MCF 10A (cell line): ENCODE measurements at places on chromosomes 11 and 22. TPM values are rescaled to one million over a fixed set of nuclear protein-coding genes. Genes with fewer than 3 reads are reported as not detected.

Gene OR5AL1
- not detected in 2 replicates for total RNA-seq

GRCh38 chr11:72817966-72818365, 3.8 kb downstream of the ATG16L2 start:
- no peak overlapping the region for H3K4me3 ChIP-seq
- H3K36me3 ChIP-seq: peaks cover 14% of the 10 kb centered on the region
- no peak overlapping the region for H3K27ac ChIP-seq

GRCh38 chr11:3747704-3748103, 49.6 kb downstream of the NUP98 start:
- peak overlapping the region; percentile 42 for H3K27ac ChIP-seq
- no peaks in the 10 kb centered on the region for H3K27me3 ChIP-seq
- H3K4me3 ChIP-seq: peak overlapping the region; percentile 25
- H3K36me3 ChIP-seq: peaks cover 78% of the 10 kb centered on the region
- H3K4me1 ChIP-seq: peaks cover 8% of the 10 kb centered on the region

DNA sequence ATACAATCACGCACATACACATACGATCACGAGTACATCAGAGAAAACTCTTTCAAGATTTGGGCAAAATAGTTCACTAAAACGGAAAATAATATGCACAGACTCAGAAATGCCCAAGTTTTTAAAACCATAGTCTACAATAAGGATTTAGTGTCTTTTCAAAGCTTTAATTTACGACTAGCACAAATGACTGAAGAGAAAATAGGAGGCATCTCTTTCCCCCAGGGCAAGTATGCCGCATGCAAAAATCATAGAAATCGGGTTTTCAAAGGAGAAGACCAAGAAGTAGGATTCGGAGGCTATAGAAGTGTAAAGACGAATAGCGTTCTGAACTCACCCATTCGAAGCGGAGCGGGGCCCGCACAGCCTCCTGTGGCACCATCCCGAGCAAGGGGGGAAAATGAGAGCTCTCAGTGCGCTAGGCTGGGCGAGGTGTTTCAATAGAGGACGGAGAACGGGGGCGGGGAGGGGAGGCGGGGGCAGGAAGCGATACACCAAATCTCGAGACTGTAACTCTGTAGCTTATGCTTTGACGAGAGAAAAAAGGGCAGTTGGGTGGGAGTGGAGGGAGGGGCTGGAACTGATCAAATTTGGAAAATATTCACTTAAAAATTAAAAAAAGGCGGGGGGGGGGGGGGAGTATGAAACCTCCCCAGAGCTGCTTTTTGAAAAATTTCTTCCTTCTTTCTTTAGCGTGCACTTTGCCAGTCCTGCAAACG, 15.8 kb downstream of the BLID start:
- peak; percentile 78 for DNase-seq
- H3K4me3 ChIP-seq: no peak overlapping the region
- peaks cover 7% of the 10 kb centered on the region for H3K36me3 ChIP-seq

GRCh38 chr11:114280696-114281095, 15.5 kb upstream of the NNMT start:
- peak overlapping the region; percentile 40 for H3K27ac ChIP-seq
- H3K27me3 ChIP-seq: no peaks in the 10 kb centered on the region
- peak overlapping the region; percentile 35 for H3K4me3 ChIP-seq
- peaks cover 56% of the 10 kb centered on the region for H3K4me1 ChIP-seq
- DNase-seq: peak; percentile 88
- peaks cover 77% of the 10 kb centered on the region for H3K36me3 ChIP-seq

DNA sequence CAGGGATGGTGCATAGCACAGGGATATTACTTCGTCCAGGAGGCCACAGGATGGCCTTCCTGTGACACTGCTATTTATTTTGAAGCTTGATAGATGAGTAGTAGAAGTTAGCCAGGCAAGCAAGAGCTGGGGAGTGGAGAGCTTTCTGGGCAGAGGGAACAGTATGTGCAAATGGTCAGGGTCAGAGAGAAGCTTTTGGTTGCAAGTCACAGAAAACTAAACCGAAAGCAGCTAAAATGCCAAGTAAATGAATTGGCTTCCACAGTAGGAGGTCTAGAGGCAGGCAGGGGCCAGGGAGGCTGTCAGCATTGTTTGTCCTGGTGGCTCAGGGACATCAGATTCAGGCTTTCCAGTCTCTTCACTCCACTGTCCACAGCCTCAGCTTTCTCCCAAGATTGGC, 247.5 kb downstream of the GRIK4 start:
- no peak overlapping the region for H3K4me3 ChIP-seq
- no peaks in the 10 kb centered on the region for H3K4me1 ChIP-seq
- H3K36me3 ChIP-seq: no peaks in the 10 kb centered on the region
- DNase-seq: no peak
- H3K27ac ChIP-seq: no peak overlapping the region
- H3K27me3 ChIP-seq: peaks cover 47% of the 10 kb centered on the region

Gene OTUB1
- 50.9 and 56.0 TPM in 2 replicates for total RNA-seq

Gene BTG4
- total RNA-seq: not detected in 2 replicates

GRCh38 chr11:43908191-43908590, 27.6 kb downstream of the ALKBH3 start:
- H3K36me3 ChIP-seq: peaks cover 18% of the 10 kb centered on the region
- H3K27ac ChIP-seq: no peak overlapping the region
- H3K27me3 ChIP-seq: no peaks in the 10 kb centered on the region
- DNase-seq: no peak
- H3K4me3 ChIP-seq: no peak overlapping the region

Gene APOBEC3H
- total RNA-seq: 0.86 and 1.2 TPM in 2 replicates

DNA sequence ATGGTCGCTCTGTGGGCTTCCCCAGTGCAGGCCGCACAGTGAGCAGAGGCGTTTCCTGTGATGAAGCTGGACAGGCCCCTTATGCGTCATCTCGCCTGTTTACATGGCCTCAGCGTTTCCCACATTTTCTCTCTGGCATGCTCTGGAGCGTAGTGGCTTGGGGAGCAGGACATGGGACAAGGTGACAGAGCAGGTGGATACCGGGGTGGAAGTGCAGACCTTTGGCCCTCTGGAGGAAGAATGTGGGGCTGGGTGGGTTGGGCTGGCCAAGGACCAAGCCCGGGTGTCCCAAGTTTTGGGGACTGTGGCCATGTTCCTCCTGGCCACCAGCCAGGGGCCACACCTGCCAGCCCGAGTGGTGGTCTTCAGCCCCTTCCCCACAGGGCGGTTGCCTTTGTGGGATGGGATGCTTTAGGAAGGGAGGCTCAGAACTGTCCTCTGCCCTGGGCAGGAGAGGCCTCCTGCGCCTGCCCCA, 446.6 kb downstream of the TBC1D22A start:
- H3K27me3 ChIP-seq: peaks cover 11% of the 10 kb centered on the region
- peaks cover 5% of the 10 kb centered on the region for H3K36me3 ChIP-seq
- no peak for DNase-seq
- H3K27ac ChIP-seq: no peak overlapping the region
- H3K4me1 ChIP-seq: no peaks in the 10 kb centered on the region

Gene OR56A1
- total RNA-seq: not detected in 2 replicates

DNA sequence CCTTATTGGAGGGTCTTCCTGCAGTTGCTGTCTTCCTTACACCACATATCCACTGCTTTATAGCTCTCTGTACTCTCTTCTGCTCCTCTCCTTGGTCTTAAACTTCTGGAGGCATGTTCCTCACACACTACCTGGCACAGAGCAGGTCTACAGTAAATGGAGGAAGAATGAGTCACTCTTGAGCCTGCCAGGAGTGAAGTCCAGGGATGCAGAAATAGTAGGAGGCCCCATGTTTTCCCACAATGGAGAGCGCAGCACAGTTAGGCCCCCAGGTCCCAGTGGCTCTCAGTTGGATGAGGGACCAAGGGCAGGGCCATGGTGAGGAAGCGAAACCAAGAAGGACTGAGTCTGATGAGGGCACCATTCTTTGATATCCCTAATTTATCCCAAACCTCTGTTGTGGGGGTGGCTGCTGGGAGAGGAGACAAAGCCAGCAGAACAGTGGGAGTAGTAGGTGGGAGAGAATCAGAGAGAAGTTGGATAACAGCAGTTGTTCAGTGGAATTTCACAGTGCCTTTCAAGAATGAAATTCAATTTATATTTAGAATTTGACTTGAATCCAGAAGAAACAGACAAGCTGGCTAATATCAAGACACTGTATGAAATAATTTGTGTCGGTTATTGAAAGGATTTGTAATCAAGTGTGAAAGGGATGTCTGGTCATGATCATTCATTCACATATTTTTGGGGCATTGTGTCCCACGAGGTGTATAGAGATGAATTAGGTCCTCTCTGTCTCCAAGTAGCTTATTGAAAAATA, 187.8 kb downstream of the HIPK3 start:
- H3K4me3 ChIP-seq: no peak overlapping the region

GRCh38 chr11:113531575-113532451, 56.6 kb upstream of the DRD2 start:
- DNase-seq: no peak
- peaks cover 4% of the 10 kb centered on the region for H3K36me3 ChIP-seq
- no peak overlapping the region for H3K4me3 ChIP-seq
- H3K27me3 ChIP-seq: no peaks in the 10 kb centered on the region
- H3K4me1 ChIP-seq: peaks cover 20% of the 10 kb centered on the region

Gene SLC17A6
- total RNA-seq: not detected in 2 replicates

Gene LAMTOR1
- 76.9 and 82.4 TPM in 2 replicates for total RNA-seq

- no peak overlapping the region for H3K27ac ChIP-seq
- H3K36me3 ChIP-seq: no peaks in the 10 kb centered on the region
- DNase-seq: no peak
- H3K4me1 ChIP-seq: no peaks in the 10 kb centered on the region
Measured at GRCh38 chr11:17602105-17603001, 55.3 kb downstream of the OTOG start.

Gene KREMEN1
- 3.6 and 4.2 TPM in 2 replicates for total RNA-seq

Gene CNTF
- total RNA-seq: 2.4 and 2.9 TPM in 2 replicates

Gene CHRNA10
- 2.3 and 2.5 TPM in 2 replicates for total RNA-seq

Gene SEZ6L
- total RNA-seq: not detected in 2 replicates

GRCh38 chr11:126440276-126440675, 84.8 kb downstream of the ST3GAL4 start:
- H3K4me3 ChIP-seq: no peak overlapping the region
- H3K4me1 ChIP-seq: peaks cover 5% of the 10 kb centered on the region
- no peaks in the 10 kb centered on the region for H3K36me3 ChIP-seq
- no peak overlapping the region for H3K27ac ChIP-seq
- no peaks in the 10 kb centered on the region for H3K27me3 ChIP-seq

Gene MEI1
- not detected in 2 replicates for total RNA-seq

DNA sequence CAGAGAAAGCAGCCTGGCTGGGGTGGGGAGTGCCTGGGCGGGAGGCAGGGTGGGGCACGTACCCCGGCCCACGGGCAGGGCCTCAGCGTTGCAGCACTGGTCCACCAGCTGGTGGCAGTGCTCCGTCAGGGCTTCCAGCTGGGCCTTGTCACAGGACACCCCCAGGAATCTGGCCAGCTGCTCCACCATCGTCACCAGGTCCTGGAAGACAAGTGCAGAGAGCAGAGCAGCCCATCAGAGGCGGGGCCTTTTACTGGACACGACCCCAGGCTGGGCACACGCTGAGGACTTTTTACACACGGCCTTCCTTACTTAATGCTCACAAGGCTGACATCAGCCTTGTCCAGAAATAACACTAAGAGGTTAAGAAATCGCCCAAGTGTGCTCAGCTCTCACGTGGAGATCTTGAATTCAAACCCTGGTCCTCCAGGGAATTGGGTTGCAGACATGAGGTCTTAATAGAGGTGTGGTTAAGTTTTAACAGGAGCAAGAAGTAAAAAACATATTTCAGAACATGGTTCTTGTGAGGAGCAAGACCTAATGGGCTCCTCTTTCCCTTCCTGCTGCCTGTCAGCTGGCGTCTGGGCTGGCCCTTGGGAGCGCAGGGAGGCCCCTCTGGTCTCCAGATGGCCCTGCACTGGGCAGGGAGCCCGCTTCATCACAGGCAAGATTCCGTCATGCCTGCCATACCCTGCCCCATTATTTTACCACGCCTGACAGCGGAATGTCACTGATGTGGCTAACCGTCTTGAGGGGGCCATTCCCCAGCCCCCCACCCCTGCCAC, 17.1 kb upstream of the EFCAB6 start:
- no peak overlapping the region for H3K27ac ChIP-seq
- peaks cover 35% of the 10 kb centered on the region for H3K27me3 ChIP-seq
- no peak for DNase-seq

GRCh38 chr11:36357831-36358230, 61.7 kb downstream of the PRR5L start:
- peaks cover 34% of the 10 kb centered on the region for H3K4me1 ChIP-seq
- no peaks in the 10 kb centered on the region for H3K36me3 ChIP-seq
- no peak overlapping the region for H3K4me3 ChIP-seq

DNA sequence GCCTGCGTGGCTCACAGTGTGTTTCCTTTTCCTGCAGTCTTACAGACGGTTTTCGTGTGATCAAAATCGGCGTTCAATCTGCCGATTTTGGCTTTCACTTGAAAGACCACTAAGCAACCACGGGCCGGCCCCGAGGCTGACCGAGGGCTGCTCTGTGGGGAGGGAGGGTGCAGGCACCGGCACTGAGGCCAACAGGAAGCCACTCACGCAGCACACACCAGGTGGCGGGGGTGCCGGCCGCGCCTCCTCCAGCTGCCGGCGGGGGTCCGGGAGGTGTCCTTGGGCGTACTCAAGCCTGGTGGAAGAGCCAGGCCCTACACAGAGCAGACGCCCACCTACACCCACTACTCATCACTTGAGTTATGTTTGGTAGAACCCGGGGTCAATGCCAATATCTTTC, 14.3 kb downstream of the TOLLIP start:
- DNase-seq: no peak
- peaks cover 7% of the 10 kb centered on the region for H3K4me1 ChIP-seq
- peaks cover 24% of the 10 kb centered on the region for H3K36me3 ChIP-seq
- H3K4me3 ChIP-seq: no peak overlapping the region
- H3K27me3 ChIP-seq: no peaks in the 10 kb centered on the region
- no peak overlapping the region for H3K27ac ChIP-seq

GRCh38 chr11:99893811-99894210, 793.3 kb upstream of the ARHGAP42 start:
- DNase-seq: no peak
- H3K27me3 ChIP-seq: no peaks in the 10 kb centered on the region
- no peak overlapping the region for H3K4me3 ChIP-seq
- no peaks in the 10 kb centered on the region for H3K36me3 ChIP-seq
- H3K4me1 ChIP-seq: no peaks in the 10 kb centered on the region

- no peak within 1 kb of the TSS for H3K4me3 ChIP-seq
- peaks cover 14% of the 10 kb centered on the region for H3K4me1 ChIP-seq
- no peaks in the 10 kb centered on the region for H3K36me3 ChIP-seq
Measured at GRCh38 chr11:19201737-19202605, at the start of gene CSRP3. Gene CSRP3 (minus strand): TSS chr11:19201983. CDS start chr11:19192448, 9,535 bp downstream.

- DNase-seq: no peak
- H3K27ac ChIP-seq: no peak overlapping the region
- H3K27me3 ChIP-seq: no peaks in the 10 kb centered on the region
- no peak overlapping the region for H3K4me3 ChIP-seq
Measured at GRCh38 chr11:25702417-25702816, 629.5 kb upstream of the ANO3 start.

DNA sequence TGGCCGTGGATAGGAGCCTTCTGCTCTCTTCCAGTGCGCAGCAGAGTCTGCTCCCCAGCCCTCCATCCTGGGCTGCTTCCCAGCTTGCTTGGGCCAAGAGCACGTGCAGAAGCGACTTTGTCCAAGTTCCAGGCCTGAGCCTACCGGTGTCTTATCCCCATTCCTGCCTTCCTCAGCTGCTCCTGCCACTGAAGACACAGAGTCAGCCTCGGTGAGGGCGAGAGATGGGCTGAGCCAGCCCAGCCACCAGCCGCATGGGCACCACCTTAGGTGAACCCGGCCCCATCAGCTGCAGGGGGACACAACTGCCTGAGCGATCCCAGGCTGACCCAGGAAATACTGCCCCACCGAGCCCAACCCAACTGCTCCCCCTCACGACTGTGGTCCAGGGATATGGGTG, 847.8 kb downstream of the TBC1D22A start:
- DNase-seq: no peak
- no peak overlapping the region for H3K27ac ChIP-seq
- no peak overlapping the region for H3K4me3 ChIP-seq
- H3K4me1 ChIP-seq: no peaks in the 10 kb centered on the region
